ENCODE measurements at places on chromosomes 4 and X.

DNA sequence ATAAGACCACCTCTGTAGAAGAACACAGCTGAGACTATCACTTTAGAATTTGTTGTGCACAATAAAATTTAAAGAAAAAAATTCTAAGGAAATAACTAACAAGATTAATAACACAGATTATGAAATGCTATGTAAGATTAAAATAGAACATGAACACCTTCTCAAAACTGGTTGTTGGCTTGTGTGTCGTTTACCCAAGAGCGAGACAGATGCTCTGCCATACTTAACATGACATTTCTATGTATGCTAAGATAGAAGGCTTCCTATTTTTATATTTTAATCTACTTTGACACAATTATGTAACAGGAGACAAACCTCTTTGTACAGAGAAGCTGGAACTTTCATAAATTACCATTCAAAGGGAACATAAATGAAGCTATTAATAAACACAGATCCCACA, 30.1 kb downstream of the USP46 start:
- ATAC-seq = no peak

DNA sequence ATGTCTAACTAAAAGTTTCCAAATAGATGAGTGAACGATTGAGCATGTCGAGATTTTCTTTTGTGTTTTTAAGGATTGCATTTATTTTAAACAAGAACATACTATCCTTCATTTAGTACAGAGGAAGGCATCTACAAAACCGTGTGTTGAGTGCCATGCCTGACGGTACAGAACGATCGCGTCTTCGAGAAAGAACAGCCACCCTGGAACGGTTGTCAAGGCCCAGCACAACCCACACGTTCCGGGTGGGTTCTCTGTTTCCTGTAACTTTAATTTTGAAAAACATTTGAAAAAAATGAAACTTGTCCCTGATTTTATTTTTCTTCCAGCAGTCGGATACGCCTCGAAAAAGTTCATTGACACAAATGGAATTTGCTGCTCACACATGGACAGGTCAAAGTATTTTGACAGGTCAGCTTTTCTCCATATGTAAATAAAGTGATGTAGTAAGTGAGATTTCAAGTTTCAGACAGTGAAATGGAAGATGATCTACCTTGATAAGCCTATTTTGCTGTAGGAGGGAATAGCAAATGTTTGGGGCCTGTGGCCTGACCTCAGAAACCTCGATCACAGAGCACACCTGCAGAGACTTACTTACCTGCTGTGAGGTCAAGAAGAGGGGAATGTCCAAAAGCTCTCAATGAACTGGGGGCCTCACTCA, 24.4 kb upstream of the CYP4V2 start:
- no peak for ATAC-seq

GRCh38 chrX:6279277-6279909, 50.7 kb upstream of the NLGN4X start:
- ATAC-seq = no peak

- peak; percentile 71 for ATAC-seq
These were observed 29.5 kb upstream of the MAP3K15 start for GRCh38 chrX:19544693-19545305.

GRCh38 chr4:15318621-15319348, 109.0 kb upstream of the C1QTNF7 start:
- no peak for ATAC-seq

GRCh38 chrX:1486749-1487361, 34.1 kb upstream of the ASMTL start:
- ATAC-seq = peak; percentile 45

GRCh38 chrX:120207009-120207605, 43.5 kb upstream of the ZBTB33 start:
- no peak for ATAC-seq

DNA sequence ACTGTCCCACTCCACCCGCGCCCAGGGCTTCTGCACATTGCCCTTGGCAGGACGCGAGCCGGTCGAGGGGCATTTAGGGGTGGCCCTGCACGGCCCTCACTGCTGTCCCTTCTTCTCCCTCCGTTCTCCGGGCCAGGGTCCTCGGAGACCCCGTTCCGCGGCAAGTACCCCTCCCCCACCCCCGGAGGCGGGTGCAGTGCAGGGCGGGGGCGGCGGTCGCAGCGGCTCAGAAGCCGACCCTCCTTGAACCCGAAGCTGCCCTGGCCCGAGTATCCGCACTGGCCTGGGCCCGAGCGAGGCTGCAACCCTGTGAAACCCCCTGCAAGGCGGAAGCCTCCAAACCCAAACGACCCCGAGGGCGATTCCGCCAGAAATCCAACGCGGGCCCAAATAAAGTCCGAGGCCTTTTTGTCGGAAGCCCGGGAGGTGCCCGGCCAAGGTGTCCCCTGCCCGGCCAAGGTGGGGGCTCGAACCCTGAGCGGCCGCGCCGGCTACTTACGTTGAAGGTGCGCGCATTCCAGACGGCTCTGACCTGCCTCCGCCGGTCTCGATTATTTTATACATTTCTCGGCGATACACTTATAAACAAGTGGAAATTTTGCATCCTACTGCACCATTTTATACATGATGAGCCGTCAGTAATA, 53.1 kb upstream of the TMEM33 start:
- ATAC-seq = no peak

GRCh38 chrX:45515262-45516215, 314.9 kb upstream of the DIPK2B start:
- ATAC-seq = peak; percentile 98

DNA sequence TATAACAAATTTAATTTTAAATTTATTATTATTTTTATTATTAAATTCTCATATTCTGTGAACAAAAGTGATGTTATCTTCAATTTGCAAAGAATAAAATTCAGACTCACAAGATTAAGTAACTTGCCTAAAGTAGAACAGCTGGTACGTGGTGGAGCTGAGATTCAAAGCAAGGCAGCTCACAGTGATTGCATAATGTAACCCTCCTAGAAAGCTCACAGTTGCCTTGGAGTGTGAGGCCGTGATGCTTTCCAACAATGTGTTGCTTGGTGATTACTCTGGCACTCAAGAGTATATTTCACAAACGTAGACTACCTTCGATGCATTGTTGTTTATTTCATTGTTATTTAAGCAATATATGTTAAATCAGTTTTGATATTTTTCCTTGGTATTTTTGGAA, 1039.2 kb upstream of the PABPC4L start:
- no peak for ATAC-seq

- ATAC-seq = no peak
These were observed 452.1 kb upstream of the BOD1L1 start for GRCh38 chr4:14079601-14080000.

GRCh38 chrX:126552313-126553022, at the start of gene DCAF12L1:
TSS of gene DCAF12L1 (minus strand) at chrX:126552814. CDS start at chrX:126552608, 206 bp downstream.
- no peak for ATAC-seq
